ENCODE measurements at places on chromosomes 3 and 15.

- DNase-seq: no peak
These were observed 867.8 kb downstream of the SQOR start for GRCh38 chr15:46502667-46503066.

GRCh38 chr3:23271876-23272741 lies 69.0 kb downstream of the UBE2E2 start:
- no peak for DNase-seq

DNA sequence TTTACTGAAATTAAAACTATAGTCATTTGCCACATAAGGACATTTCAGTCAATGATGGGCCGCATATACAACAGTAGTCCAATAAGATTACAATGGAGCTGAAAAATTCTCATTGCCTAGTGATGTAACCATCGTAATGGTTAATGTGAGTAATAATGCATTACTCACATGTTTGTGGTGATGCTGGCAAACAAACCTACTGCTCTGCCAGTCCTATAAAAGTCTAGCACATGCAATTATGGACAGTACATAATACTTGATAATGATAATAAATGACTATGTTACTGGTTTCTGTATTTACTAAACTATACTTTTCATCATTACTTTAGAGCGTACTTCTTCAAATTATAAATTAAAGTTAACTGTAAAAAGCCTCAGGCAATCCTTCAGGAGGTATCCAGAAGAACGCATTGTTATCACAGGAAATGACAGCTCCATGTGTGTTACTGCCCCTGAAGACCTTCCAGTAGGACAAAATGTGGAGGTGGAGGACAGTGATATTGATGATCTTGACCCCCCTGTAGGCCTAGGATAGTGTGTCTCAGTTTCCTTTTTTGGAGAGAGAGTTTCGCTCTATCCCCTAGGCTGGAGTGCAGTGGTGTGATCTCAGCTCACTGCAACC lies 102.7 kb downstream of the ATP1B3 start:
- no peak for DNase-seq

DNA sequence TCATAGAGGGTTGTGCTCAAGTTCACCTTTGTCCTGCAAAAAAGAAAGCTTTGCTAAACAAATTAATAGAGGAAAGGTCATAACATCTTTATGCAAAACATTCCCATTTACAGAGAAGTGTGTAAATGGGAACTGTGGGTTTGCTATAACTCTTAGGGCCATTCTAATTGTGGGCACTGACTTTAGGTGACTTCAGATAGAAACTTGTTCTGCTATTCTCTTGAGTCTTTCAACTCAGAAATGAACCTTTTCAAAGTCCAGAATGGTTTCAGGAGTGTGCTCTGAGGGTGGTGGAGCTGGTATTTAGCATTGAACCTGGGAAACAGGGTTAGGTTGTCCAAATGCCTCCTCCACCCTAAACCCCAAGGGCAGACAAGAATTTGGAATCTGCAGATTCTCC lies 34.0 kb downstream of the SPTSSB start:
- no peak for DNase-seq

DNA sequence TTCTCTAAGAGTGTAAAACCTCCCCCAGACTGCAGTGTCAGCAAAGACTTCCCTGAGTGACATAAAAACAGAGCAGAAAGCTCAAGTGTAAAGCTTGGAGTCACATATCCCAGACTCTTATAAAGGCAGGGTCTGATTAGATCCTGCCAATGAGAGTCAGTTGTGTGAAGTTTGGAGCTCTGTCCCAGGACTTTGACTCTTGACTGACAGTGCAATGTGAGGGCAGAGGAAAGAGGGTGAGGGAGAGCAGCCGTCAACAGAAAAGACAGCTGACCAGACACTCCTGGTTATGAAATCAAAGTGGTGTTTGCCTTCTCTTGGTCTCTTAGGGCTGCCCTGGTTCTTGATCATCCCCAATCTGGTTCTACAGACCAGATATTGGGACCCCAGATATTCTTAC lies 393.2 kb downstream of the ERC2 start:
- DNase-seq: no peak
